CD4-positive, alpha-beta T cell treated with Interferon alpha-2 for 1 hour (primary cell): ENCODE measurements at places on chromosomes 16 and 17.

- no peak for DNase-seq
Measured at GRCh38 chr16:67644038-67644437, 906 bp upstream of the CARMIL2 start.

GRCh38 chr17:43900858-43901754 lies 6.2 kb downstream of the MPP2 start:
- DNase-seq: no peak

- DNase-seq: no peak
Measured at GRCh38 chr17:64339516-64340490, 50.9 kb downstream of the PECAM1 start.

GRCh38 chr16:89918453-89919347 lies at the start of gene MC1R:
TSS of gene MC1R (plus strand) at chr16:89918862. CDS start at chr16:89919259, 397 bp downstream.
- peak; percentile 34 for DNase-seq

GRCh38 chr17:13925579-13925978 lies 143.7 kb upstream of the COX10 start:
- DNase-seq: no peak

DNA sequence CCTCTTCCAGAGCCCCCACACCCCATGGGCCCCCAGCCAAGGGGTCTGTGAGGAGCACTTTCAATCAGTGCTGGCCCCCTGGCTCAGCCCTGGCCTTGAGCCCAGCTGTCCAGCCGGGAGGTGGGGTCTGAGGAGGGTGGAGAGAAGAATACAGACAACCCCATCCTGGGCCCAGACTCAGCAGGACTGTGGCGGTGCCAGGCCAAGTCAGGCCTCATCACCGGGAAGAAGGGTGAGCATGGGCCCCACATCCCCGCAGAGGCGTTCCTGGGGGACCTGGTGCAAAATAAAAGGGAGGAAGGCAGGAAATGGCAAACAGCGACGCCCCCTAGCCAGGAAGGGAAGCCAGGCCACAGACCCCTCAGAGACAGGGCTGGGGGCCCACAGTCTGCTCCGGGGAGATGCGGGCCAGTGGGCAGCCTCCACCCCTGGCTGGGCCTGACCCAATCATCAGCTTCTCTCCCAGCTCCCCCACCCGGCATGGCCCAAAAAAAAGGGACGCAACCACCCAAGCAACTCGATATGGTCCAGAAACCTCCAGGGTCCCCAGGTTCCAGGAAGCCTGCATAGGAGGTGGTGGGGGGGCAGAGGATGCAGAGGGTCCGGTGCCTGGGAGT lies 20.6 kb downstream of the ZNF423 start:
- DNase-seq: no peak

GRCh38 chr16:87192452-87193073 lies 124.6 kb downstream of the C16orf95 start:
- DNase-seq: no peak

GRCh38 chr17:35218915-35219314 lies 24.0 kb upstream of the SLFN5 start:
- DNase-seq: no peak

DNA sequence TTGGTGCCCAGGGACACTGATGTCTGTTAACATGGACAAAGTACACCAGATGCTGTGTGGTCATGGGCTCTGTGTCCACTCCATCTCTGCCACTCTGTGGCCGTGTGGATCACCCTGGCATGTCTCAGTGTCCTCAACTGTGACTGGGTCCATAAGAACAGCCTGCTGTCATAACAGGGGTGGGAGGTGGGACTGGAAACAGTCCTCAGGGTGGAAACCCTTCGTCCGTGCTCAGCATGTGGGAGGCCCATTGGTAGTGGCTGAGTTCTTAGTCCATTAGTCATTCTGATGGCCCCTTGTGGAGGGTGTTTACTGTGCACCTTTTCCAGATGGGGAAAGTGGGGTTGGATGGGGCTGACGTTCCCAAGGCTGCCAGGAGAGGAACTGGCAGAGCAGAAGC lies 12.8 kb downstream of the FLYWCH2 start:
- DNase-seq: no peak
